ENCODE measurements at places on chromosomes 13 and 19.

DNA sequence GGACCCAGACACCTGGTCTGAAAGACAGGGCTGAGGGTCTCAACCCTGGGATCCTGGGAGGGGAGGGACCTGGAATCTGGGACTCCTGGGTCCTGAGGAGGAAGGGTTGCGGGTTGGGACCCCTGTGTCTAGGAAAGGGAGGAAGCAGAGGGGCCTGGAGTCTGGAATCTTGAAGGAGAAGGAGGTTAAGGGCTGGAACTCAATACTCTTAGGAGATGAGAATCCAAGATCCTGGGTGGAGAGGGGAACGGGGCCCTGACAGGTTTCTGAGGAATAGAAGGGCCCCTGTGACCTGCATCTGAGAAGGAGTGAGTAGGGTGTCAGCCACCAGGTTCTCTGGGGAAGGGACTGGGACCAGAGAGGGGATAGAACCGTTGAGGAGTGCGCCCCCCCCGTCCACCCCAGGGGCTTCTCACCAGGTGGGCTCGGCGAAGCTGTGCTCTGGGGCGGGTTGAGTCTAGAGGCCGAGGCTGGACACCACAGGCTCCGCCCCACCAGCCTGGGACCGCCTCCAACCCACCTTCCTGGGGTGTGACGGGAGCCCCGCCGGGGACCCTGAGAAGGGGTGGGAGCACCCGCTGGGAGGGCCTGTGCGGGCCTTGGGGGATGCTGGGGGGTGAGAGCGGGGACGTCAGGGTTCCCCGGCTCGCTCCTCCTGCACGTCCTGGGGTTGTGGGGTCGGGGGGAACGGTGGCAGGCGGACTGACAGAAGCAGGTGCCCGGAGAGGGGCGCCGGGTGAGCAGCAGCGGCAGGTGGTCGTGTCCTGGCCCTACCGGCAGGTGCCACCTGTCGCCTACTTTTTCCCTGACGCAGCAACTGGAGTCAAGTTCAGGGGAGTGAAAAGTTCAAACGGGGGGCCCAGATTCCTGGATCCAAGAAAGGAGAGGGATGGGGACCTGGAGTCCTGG lies at the start of gene MAMSTR:
TSS of gene MAMSTR (minus strand) at position 463 of the 909 bp plus-strand sequence. CDS start 694 bp downstream, outside the sequence.
- DNase-seq, result no peak

DNA sequence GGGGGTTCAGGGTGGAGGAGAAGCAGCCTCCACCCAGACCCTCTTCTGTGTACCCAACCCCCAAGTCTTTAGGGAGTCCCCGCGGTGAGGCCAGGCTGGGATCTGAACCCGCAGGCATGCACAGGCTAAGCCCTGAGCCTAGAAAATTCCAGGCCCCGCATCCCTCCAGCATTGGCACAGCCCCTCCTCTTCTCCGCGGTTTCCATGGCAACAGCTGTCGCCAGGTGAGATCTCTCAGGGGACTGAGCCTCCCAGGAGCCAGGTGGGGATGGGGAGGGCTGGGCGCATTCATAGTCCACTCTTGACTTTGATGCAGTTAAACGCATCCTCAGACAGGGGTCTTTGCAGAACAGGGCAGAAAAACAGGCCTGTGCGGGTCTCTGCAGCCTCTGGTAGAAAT lies 48.3 kb upstream of the USP29 start:
- DNase-seq, result no peak

- no peak for DNase-seq
Measured at GRCh38 chr19:13869281-13869680, 7.7 kb upstream of the NANOS3 start.

DNA sequence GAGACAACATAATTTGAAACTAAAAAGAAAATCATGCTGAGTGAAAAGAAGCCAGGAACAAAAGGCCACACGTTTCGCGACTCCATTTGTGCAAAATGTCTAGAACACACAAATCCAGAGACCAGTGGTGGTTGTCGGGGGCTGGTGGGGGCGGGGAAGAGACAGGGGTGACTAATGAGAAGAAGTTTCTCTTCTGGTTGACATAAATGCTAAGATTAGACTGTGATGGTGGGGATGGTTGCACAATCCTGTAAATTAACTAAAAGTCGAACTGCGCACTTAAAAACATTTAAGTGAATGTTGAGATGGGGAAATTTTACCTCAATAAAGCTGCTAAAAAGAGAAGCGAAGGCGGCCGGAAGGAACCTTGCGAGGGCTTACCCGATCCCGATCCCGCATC lies 7.1 kb downstream of the AKAP8 start:
- DNase-seq, result peak; percentile 36

- DNase-seq, result no peak
Measured at GRCh38 chr13:47426126-47426849, 529.4 kb upstream of the HTR2A start.

DNA sequence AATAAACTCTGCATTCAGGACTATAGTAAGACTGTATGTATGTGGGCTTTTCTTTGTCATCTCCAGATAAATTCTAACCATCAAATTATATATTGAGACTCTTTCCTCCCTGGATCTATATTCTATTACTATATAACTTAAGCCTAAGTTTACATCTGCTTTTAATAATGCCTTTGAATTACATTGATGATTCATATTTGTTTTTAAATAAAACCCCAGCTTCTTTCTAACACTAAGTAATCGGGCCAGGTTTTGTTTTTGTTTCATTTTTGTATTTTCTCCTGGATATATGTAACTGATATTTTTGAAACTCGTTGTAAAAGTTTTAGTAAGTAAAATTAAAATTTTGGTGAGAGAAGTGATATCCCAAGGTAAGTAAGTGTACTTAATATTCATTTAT lies 1599.1 kb downstream of the PCDH9 start:
- no peak for DNase-seq

- no peak for DNase-seq
Measured at GRCh38 chr19:54420383-54421168, 5.3 kb downstream of the TTYH1 start.

DNA sequence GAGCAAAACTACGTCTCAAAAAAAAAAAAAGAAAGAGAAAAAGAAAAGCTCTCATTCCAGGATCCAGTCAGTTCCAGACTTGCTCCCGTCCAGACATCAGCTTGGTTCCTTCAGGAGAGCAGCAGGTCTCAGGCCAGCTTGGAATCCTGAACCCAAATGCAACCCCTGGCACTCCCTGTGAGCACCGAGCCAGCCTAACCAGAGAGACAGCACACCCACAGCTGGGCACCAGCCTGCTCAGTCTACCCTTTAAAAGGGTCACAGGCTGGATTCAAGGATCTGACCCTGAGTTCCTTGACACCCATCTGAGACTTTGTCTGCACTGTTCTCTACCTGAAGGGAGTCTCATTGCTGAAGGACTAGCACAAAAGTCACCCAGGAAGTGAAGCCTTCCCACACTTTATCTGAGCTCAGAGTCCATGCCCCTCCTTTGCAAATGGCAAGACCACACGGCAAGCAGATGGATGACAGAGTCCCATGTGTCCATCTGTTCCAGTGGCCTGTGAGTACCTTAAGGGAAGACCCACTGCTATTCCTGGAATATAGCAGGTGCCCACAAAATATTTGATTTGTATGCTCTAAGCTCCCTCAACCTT lies 1.4 kb downstream of the PEPD start:
- DNase-seq, result no peak

GRCh38 chr13:39451860-39452301 lies 151.1 kb downstream of the LHFPL6 start:
- no peak for DNase-seq

- DNase-seq, result peak; percentile 46
Measured at GRCh38 chr13:52348983-52349780, 56.8 kb downstream of the THSD1 start.

- no peak for DNase-seq
Measured at GRCh38 chr19:14575428-14575980, 3.6 kb upstream of the NDUFB7 start.

GRCh38 chr13:93861818-93862217 lies 617.7 kb downstream of the DCT start:
- no peak for DNase-seq

- DNase-seq, result no peak
Measured at GRCh38 chr13:23953860-23954512, 56.7 kb upstream of the C1QTNF9B start.

Measured in stimulated activated CD4-positive, alpha-beta T cell treated with anti-CD3 and anti-CD28 coated beads, Interleukin-1b, Interleukin-23, amount 100 ng/mL, for 48 hours (primary cell).